Endothelial cell of umbilical vein (primary cell): ENCODE measurements at places on chromosomes 7 and 10. TPM values are rescaled to one million over a fixed set of nuclear protein-coding genes. Genes with fewer than 3 reads are reported as not detected.

The SLC26A5 gene
- not detected in 2 replicates for total RNA-seq

The AKR1C2 gene
- 0.16 and 1.7 TPM in 2 replicates for total RNA-seq

The RAB19 gene
- total RNA-seq: not detected in 2 replicates

- H3K36me3 ChIP-seq: no peaks in the 10 kb centered on the region
- no peak overlapping the region for H3K4me3 ChIP-seq
- DNase-seq: no peak
These were observed 56.4 kb upstream of the C1GALT1 start for GRCh38 chr7:7125963-7126362.

DNA sequence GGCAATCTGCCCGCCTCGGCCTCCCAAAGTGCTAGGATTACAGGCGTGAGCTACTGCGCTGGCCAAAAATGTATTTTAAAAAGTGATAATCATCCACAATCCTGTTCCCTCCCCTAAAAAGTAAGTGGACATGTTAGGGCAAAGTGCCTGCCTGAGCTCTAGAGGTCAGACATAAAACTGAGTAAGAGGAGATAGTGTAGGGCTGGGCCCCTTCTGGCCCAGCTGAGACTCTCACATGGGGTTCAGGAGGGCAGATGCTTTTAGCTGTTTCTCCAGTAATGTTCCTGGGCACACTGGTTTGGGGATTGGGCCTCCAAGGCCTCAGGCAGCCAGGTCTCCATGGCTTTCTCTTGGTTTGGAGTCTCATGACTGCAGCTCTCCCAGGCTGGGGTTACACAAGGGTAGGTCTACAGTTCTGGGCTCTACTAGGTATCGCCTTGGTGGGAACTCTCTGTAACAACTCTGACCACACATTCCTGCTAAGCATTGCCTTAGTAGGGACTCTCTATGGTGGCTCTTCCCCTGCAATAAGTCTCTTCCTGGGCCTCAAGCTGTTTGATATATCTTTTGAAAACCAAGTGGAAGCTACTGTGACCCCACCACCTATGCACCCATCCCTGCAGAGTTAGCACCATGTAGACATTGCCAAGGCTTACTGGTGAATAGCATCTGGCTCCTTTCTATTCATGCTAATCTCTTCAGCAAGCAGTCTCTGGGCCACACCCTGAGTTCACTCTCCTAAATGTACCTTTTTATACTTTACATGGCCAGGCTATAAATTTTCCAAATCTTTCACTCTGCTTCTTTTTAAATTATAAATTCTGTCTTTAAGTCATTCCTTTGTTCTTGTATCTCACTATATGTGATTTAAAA, 6.9 kb upstream of the NUDCD3 start:
- H3K36me3 ChIP-seq: no peaks in the 10 kb centered on the region
- no peak overlapping the region for H3K4me3 ChIP-seq
- H3K4me1 ChIP-seq: no peaks in the 10 kb centered on the region
- H3K27me3 ChIP-seq: no peaks in the 10 kb centered on the region
- no peak overlapping the region for H3K27ac ChIP-seq

GRCh38 chr10:70053841-70054288, 1.2 kb downstream of the MACROH2A2 start:
- H3K4me3 ChIP-seq: no peak overlapping the region
- no peak overlapping the region for H3K27ac ChIP-seq
- peaks cover 55% of the 10 kb centered on the region for H3K27me3 ChIP-seq
- DNase-seq: no peak
- H3K36me3 ChIP-seq: no peaks in the 10 kb centered on the region

GRCh38 chr7:108308276-108308675, 148.0 kb downstream of the NRCAM start:
- no peaks in the 10 kb centered on the region for H3K27me3 ChIP-seq
- H3K4me1 ChIP-seq: peaks cover 56% of the 10 kb centered on the region
- H3K36me3 ChIP-seq: no peaks in the 10 kb centered on the region
- DNase-seq: no peak

- H3K4me1 ChIP-seq: peaks cover 9% of the 10 kb centered on the region
These were observed 153.9 kb downstream of the AGMO start for GRCh38 chr7:15407910-15408309.

DNA sequence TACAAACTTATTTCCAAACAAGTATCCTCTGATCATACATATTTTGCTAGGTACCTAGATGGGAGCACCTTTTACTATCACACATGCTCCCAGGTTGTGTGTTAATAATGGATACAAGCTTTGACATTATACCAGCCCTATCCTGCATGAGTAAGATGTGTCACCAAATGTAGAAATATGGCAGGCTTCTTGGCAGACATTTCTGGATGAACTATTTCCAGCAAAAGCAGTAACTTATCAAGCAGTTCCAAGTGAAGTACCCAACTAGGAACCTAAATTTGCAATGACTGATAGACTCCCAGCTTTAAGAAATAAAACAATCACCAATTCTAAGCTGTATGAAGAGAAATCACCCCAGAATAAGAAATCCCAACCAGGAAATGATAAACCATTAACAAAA, 103.7 kb upstream of the TMEM72 start:
- H3K4me1 ChIP-seq: peaks cover under 1% of the 10 kb centered on the region
- H3K27ac ChIP-seq: no peak overlapping the region
- DNase-seq: no peak
- H3K4me3 ChIP-seq: no peak overlapping the region

DNA sequence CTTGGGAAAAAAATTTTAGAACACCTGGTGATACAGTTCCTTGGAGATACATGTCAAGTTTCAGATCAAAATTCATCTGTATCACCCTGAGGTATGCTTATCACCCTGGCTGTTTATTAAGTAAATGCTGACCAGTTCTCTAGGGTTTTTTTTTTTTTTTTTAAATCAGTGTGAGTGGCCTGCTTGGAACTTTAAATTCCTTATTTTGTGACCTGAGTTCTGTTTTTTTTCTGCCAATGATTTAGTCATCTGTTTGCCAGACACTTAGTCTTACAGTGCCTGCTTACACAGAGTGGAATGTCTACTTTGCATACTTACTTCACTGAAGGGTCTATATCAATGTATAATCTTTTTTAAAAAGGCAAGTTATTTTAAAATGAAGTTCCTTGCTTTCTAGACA, 1.8 kb downstream of the TSPAN13 start:
- no peaks in the 10 kb centered on the region for H3K27me3 ChIP-seq
- H3K27ac ChIP-seq: no peak overlapping the region
- no peaks in the 10 kb centered on the region for H3K36me3 ChIP-seq
- DNase-seq: no peak
